ENCODE measurements at places on chromosomes 3 and 15. TPM values are rescaled to one million over a fixed set of nuclear protein-coding genes. Genes with fewer than 3 reads are reported as not detected.

DNA sequence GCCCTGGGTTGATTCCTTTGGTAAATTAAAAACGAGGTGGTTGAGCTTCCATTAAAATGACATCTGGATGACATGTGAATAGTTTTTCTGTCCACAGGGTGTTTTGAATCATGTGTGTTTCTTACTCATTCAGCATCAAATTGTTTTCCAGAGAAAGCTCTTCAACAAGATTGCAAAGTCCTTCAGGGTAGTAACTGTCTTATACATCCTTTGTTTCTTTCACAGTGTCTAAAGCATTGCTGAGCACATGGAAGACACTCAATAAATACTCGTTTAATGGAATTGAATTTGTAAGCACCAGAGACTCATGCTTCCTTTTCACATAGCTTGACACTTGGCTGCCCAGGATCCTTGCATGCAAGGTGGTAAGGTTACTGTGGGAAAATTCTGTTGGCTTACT lies 223.1 kb upstream of the CNTN6 start:
- DNase-seq, result no peak

DNA sequence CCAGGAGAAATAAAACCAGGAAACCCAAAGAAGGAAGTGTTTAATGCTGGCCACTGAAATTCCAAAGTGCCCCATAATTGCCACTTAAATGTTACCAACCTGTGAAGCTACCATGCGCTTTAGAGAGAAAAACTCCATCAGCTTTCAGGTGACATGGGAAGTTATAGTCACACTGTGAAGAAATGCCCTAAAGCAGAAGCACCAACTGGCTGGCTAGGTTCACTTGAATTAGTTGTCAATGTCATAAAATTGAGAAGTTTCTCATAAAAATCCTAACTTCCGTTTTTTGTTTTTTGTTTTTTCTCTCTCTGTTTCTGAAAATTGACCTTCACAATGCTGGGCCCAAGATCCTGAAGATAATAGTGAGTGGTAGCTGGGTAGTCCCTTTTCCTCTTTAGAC lies 167.9 kb upstream of the CTNNB1 start:
- no peak for DNase-seq

DNA sequence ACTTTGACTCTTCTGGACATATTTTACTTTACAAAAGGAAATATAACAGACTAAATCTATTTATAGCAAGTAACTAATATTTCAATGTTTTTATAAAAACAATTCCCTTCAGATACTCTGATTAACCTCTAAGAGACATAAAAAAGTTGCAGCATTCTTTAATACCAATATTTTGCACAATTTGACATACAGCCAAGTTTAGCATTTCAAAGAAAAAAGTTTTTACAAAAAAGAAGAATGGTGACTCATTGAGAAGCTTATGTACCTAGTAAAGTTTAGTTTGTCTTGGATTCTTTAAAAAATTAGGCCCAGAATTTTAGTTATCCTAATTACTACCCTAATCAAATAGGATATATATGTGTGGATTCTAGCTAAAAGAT lies 17.6 kb downstream of the DAZL start:
- no peak for DNase-seq

The CLDN18 gene
- total RNA-seq, result not detected

The CX3CR1 gene
- total RNA-seq, result under 0.01 TPM

The LRTM1 gene
- total RNA-seq, result not detected

Measured in osteoblast (primary cell).